NCI-H510A treated with DMSO at 0.1 percent for 48 hours (cell line): ENCODE measurements at places on chromosomes 3 and 15.

DNA sequence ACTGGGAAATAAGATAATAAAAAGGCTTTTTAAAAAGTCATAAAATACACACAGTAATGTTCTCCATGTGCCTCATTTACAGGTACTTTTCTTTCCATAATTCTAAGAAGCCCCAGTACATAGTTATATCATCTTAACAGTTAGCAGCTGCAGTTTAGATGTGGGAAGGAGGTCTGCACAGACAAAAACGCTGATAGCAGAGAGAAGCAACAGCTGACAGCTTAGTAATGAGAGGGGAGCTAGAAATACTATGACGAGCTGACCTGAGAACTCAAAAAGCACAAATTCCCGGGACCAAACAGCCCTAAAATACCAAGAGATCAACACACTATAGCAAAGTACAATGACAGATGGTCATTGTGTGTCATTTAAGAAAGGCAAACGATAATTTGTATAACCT lies 36.7 kb upstream of the ARHGEF3 start:
- DNase-seq, result no peak

DNA sequence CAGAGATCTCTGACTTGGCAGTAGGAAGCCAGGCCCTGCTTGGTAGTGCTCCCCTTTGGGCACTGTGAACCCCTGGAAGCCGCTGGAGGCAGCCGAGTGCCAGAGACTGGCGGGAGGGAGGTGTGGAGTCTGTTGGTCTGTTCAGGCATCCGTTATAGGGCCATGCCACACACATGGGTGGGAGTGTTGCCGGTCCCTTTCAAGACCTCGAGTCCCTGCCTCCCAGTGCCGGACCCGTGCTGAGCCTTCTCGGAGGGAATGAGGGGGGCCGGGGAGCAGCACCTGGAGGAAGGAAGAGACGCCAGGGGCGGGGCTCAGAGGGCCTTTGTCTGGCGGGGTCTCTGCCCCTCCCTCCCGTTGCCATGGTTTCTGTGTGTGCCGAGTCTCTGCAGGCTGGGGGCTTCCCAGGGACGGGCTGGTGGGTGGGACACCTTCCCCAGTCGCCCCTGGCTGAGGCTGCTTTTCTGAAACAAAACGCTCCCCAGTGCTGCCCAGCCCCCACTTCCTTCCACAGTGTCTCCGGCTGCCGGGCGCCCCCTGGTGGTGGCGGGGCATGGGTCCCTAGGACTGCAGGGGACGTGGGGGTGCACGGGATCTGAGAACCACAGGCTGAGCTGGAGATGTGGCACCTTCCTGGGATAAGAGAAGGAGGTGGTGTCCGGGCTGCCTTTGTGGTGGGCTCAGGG lies 10.0 kb downstream of the GNAI2 start:
- DNase-seq, result peak; percentile 19

- peak; percentile 23 for DNase-seq
Measured at GRCh38 chr3:142987080-142987700, 14.2 kb upstream of the U2SURP start.

DNA sequence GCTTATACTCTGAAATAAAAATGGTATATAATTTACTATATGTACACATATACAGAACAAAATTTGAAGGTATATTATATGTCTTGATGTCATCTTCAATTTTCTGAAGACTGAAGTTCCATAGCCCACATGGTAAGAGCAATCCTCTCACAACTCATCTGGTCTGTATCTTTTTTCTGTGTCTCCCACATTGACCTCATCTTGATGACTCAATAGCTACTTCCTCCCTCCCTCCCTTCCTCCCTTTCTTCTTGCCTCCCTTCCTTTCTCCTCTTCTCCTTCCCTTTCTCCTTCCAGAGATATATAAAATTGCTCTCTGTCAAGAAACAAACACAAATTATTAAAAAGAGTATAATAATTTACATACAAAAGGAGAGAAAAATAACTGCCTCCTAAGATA lies 268.5 kb downstream of the SQOR start:
- no peak for DNase-seq

DNA sequence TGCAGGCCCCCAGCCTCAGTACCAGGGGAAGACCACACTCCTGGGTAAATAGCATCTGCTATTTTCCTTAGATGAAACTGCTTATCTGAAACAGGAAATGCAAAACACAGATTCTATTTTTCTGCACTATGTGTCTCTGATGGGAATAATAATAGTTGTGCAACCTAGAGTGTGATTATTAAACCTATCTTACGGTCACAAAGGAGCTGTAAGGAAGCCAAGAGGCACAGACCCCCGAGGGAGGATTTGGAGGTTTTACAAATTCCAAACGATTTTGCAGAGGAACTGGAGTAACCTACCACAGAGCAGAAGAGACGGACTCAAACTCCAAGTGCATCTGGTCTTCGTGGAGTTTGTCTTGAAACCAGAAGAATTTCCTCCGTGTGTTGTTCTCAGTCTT lies 14.1 kb upstream of the APOD start:
- DNase-seq, result no peak

DNA sequence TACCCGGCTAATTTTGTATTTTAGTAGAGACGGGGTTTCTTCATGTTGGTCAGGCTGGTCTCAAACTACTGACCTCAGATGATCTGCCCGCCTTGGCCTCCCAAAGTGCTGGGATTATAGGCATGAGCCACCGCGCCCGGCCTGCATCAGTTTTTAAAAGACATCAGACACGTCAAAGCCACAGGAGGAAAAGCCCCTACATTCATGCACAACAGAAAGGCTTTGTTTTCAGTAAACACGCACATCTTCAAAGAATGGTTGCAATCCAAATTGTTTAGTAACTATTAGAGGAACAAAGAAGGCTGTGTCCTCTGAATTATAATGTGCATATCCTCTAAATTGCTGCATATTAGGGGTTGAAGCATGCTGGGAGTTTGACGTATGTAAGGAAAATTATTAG lies 53.3 kb downstream of the BTD start:
- no peak for DNase-seq

DNA sequence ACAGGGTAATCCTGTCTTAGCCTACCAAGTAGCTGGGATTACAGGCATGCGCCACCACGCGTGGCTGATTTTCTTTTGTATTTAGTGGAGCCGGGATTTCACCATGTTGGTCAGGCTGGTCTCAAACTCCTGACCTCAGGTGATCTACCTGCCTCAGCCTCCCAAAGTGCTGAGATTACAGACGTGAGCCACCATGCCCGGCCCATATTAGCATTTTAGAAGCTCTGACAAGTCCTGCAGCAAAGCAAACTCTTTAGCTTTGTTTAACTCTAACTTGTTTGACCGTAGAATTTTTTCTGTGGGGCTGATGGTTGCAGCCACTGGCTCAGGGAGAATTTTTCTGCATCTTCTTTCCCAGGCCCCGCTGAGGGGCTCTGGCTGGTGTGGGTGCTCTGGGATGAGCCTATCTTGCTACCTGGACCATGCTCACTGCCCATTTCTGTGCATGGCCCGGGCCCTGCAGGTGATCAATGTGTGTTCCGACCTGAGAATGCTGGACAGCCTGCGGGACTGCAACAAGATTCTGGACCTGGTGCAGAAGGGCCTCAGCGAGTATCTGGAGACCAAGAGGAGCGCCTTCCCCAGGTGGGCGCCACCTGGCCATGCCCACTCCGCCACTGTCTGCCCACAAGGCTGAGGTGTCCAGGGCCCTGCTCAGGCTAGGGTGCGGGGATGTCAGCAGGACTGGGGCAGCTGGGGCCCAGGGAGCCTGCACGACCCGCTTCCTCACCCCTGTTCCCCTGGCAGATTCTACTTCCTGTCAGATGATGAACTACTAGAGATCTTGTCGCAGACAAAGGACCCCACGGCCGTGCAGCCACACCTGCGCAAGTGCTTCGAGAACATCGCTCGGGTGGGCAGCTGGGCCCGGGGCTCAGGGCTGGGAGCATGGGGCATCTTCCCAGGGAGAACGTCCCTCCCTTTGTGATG lies 41.3 kb downstream of the DNAH1 start:
- DNase-seq, result no peak

GRCh38 chr15:42734076-42734672 lies 2.8 kb downstream of the CDAN1 start:
- DNase-seq, result no peak

DNA sequence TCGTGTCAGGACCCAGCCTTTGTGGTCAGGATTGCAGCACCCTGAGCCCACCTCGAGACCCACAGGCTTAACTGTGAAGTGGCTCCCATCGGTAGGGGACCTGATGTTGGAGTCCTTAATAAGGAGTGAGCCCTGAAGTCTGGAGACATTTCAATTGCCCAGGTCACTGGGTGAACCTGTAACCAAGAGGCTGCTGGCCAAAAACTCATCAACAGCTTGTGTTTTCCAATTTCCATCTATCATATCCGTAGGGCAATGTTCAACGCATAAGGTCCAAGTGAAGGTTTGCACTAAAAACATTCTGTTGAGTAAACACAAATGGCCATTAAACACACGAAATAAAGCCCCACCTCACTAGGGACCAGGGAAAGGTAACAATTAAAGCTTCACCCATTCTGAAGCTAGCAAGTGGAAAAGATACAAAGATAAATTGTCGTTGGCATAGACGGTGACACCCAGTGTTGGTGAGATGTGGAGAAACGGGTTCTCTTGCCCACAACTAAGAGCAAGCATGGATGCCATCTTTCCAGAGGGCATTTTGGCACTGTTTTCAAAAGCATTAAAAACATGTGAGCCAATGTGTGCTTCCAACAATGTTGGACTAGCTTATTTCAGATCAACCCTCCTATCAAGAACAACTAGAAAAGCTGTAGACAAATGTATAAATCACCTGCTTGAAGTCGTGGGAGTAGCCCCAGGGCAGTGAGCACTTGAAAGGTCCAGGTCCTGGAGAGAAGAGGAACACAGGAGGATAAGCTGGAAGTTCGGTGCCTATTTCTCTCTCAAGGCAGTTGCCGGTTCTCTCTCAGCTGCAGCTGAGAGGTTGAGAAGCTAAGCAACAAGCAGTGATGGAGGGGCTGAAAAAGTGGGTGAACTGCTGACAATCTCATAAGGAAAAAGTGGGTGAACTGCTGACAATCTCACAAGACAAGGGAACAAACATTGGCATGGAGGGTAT lies 56.3 kb upstream of the PCSK6 start:
- no peak for DNase-seq

DNA sequence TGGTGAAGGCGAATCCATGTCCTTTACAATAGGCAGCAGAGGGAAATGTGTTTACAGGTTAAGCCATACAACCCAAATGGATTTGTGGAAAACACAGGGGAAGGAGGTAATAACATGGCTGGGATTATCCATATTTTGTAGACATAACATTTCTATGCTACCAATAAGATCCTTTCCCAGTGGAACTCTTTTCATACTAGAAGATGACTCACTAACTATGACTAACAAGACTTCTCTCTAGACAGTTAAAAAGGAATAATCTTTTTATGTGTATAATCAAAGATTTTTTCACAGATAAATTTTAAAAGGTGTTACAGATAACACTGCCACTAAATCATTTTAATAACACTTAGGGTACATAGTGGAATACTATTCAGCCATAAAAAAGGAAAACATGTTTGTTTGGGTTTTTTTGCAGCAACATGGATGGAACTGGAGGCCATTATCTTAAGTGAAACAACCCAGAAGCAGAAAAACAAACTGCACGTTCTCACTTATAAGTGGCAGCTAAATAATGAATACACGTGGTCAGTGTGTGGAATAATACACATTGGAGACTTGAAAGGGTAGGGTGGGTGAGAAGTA lies 39.6 kb downstream of the VPS13C start:
- DNase-seq, result no peak

GRCh38 chr3:58696093-58696492 lies 29.5 kb upstream of the FAM3D start:
- DNase-seq, result no peak

GRCh38 chr3:42996633-42997075 lies 17.5 kb downstream of the GASK1A start:
- DNase-seq, result no peak

DNA sequence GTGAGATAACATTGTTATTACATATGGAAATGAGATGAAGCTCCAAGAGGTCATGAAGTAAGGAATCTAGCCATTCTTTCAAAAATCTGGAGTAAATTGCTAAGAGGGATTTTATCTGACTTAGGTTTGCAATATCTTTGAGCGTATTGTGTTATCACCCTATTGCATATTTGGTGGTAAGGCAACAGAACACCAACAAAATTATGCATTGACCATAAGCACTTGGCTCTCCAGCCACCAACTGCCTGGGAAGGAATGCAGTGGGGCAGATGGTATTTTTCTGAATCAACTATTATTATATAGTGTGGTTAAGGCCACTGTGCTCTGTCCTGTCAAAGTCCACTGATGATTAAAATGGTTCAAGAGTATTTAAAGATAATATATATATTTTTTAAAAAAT lies 287.9 kb upstream of the SEMA6D start:
- DNase-seq, result no peak

GRCh38 chr15:100911086-100911485 lies 8.1 kb upstream of the LRRK1 start:
- DNase-seq, result no peak

GRCh38 chr3:152348436-152349177 lies 79.9 kb downstream of the MBNL1 start:
- no peak for DNase-seq

- DNase-seq, result no peak
Measured at GRCh38 chr3:66572938-66573710, 72.3 kb upstream of the LRIG1 start.

DNA sequence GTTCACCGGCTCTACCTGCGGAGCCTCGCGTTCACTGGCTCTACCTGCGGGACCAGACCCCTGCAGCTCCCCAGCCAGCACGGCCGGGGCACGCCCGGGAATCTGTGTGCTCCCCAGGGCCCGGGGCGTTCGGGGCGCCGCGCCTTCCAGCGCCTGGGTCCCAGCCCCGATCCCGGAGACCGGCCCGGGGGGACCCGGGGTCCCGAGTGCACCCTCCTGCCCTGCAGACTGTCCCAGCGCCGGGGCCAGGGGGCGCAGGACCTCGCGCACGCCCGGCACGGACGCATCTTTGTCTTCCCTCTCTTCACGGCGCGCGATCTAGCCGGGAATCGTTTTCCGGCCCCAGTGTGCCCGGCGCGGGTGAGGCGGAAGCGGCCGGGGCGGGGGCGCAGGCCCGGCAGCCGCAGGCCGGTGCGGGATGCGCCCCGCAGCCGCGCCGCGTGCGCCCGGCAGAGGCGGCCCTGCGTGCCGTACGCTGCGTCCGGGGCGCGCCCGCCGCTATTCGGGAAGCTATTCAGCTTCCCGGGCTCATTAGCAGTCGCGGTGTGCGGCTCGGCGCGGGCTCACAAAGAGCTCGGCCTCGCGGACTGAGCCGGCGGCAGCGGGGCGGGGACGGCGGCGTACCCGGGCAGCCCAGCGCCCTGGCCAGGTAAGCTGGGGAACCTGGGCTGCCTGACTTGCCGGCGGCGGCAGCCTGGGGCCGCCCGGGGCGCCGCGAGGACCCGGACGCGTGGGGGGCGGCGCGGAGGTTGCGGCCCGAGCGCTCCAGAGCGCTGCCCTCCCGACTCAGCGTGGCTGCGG lies at the start of gene APBA2:
TSS of gene APBA2 (plus strand) at position 345 of the 801 bp plus-strand sequence. CDS start 167,911 bp downstream, outside the sequence.
- no peak for DNase-seq

- no peak for DNase-seq
Measured at GRCh38 chr15:90214553-90215196, 13.5 kb downstream of the SEMA4B start.

DNA sequence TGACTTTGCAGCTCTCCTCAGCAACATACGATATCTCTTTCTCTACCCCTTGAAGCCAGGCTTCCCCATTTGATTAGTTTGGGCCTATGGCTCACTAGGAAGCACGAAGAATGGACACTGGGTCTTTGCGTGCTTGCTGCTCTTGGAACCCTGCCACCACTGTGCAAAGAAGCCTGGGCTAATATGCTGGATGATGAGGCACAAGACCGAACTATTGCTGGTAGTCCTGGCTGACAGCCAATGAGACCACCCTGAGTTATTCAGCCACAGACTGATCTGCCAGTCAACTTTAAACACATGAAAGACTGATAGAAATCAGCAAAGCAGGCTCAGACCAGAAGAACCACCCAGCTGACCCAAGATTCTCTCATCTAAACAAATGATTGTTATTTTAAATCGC lies 250.3 kb downstream of the CBLB start:
- DNase-seq, result no peak
